ENCODE measurements at places on chromosomes 6 and 20.

GRCh38 chr6:137864812-137865508, 2.1 kb upstream of the TNFAIP3 start:
- no peak for DNase-seq

DNA sequence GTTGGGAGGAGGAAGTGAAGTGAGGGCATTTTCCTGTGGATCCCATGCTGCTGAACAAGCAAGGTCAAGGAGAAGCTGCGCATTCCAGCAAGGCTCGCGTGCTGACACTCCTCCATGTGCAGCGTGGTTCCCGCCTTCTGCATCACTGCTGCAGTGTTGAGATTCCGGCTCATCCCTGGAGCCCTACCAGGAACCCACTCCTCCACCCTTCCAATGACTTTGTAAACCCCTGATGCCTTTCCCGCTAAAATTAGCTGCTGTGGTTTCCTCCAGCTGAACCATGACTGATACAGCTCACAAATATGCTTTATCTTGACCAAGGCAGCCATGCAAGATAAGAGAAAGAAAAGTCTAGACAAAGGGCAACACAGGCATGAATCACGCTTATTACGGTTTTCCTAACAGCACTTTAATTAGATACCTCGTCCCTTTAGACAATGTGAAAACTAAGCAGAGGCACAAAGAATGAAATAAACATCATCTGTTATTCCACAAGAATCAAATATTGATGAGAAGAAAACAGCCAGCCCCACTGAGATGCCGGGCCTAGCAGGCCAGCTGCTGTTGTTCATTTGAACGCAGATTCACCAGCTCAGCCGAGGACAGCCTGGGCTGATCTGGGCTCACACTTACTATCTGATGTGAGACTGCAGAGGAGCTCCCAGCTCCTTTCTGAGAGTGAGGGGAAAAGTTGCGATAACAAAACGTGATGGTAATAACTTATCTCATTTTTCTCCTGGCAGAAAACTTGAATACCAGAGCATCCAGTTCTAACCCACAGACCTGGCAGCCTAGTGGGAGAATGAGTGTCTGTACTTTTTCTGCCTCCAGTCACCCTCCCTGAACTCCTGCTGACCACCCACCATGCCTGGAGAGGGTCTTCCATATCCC, 14.2 kb upstream of the BNIP5 start:
- DNase-seq = no peak

DNA sequence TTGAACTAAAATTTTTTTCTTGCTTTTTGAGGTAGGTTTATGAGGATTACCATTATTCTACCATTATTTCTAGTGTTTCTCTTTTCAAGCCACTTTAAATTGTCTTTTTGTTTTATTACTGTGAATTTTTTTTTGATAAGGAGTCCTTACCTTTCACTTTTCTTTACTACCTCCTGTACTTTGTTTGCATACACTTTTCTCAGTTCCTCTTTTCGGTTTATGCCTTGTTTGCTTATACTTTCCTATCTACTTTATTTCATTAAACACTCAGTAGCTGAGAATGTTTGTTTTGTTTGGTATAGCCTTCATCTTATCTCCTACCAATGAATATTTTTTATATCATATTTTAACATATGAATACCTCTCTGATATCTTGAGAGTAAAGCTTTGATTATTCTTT, 147.9 kb downstream of the TFAP2B start:
- no peak for DNase-seq

DNA sequence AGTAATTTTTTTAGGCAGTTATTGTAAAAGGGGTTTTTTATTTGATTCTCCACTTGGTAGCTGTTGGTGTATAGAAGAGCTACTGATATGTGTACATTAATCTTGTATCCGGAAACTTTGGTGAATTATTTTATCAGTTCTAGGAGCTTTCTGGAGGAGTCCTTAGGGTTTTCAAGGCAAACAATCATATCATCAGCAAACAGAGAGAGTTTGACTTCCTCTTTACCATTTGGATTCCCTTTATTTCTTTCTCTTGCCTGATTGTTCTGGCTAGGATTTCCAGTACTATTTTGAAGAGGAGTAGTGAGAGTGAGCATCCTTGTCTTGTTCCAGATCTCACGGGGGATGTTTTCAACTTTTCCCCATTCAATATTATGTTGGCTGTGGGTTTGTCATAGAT, 28.0 kb upstream of the TNFAIP3 start:
- no peak for DNase-seq

- DNase-seq = no peak
Observed at GRCh38 chr6:156794546-156795354, 17.6 kb downstream of the ARID1B start.

DNA sequence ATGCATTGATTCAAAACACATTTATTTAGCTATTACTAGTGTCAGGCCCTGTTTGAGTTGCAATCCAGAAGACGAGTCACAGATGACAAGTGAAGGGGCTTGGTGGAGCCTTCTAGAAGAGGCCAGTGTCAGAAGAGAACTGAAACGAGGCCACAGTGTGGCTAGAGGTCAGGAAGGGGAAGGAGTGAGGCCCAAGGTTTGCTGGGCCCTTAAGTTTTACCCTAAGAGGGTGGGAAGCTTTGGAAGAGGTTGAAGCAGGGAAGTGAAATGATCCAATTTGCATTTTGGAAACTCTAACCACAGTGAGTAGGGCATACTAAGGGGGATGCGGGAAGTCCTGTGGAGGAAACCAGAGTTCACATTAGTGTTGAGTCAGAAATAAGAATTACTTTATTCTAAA, 25.0 kb downstream of the TTK start:
- DNase-seq = no peak

- DNase-seq = no peak
Observed at GRCh38 chr6:121865811-121866210, 430.4 kb downstream of the GJA1 start.

DNA sequence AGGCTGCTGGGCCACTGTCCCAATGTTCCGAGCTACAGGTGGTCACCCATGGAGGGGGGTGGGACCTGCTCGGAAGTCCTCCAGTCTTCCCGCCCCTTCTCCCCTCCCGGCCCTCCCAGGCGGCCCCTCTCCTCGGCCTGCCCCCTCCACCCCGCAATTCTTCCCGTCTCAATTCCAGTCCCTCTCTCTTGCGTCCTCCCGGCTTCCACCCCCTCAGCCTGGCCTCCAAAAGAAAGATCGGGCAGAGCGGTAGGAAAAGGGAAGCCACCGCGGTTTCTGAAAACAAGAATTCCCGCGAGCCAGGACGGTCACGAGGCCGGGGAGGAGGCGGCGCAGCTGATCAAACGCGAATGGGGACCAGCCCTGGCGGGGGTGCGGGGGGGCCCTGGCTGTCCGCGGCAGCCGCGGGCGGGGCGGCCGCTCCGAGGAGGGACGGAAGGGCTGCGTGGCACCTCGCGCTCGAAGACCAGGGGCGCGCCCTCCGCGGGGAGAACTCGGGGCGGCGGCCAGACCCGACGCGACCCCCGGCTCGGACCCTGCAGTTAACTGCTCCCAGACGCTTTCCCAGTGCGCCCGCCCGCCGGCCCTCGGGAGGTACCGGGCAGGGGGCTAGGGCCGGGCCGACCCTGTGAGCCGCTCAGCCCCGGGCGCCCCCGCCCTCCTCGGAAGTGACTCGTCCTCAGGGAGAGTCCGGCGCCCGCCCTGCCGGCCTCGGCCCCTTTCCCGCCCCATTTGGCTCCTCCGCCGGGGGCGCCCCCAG, 1.0 kb downstream of the PXDC1 start:
- DNase-seq = no peak

DNA sequence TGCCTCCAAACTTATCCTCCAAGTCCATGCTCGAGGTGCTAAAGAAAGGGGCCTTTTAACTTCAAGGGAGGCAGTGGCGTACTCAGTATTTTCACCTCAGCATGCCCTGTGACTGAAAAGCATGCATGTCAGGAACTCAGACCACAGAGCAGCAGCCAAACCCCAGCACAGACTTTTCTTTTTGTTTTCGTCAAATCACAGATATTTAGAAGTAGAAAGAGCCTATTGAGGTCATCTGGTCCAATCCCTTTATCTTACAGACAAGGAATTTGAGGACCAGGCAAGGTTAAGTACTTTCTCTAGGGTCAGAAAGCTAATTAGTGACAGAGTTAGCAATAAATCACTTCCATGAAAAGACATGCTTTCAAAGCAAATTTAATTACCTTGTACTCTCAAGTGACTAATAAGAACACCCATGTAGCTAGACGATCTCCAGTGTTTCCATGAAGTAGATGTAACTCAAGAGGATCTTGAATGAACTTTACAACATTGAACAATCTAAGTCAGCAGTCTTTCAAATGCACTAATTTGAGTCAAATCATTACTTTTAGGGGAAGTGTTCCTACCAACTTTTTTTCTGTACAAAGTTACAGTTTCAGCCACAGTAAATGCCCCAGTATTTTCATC, 35.9 kb downstream of the MOXD1 start:
- no peak for DNase-seq

DNA sequence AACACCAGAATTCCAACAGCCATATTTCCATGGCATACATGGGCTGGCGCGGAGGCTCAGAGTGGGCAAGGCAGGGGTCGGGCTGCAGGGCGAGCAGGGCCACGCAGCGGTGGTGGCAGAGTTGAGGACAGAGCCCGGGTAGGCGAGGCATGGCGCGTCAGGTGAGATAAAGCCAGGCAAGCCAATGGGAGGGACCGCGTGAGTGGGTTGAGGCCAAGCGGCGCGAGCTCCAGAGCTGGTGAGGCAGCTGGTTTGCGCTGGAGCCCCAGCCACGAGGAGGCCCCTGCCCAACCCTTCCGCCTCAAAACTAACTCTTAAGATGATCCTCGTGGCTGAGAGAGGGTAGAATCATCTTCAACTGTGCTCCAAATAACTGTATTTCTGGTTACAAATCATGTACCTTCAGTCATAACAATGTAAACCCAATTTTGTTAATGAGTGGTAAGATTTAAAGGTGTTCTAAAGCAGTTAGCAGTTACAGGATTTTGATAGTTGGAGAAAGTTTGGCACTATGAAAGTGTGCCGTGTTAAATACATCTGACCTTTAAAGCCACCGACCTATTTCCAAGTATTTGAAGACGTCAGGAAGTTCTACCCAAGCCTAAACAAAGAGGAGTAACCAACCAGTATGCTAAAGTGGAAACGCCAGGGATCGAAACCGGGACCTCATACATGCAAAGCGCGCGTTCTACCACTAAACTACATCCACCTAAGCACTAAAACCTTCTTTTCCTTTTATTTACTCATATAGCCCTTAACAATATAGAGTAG, 107.9 kb downstream of the GPX5 start:
- no peak for DNase-seq
